ENCODE measurements at places on chromosomes 16 and 17.

DNA sequence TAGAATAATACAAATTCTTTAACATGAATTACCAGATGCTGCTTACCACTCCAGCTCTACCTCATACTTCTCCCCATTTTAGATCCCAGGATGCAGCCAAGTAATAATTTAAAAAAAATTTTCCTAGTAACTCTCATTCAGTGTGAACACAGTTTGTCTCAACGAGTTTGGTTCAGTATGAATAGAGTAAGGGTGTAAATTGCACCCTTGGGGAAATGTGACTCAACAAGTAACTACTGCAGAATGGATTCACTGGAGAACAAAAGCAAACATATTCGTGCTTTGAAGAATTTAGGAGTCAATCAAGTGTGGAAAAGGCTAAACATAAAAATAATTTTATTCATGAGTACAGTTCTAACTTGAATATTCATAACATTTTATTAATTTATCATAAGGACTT lies 23.0 kb downstream of the KCNJ16 start:
- DNase-seq: no peak

DNA sequence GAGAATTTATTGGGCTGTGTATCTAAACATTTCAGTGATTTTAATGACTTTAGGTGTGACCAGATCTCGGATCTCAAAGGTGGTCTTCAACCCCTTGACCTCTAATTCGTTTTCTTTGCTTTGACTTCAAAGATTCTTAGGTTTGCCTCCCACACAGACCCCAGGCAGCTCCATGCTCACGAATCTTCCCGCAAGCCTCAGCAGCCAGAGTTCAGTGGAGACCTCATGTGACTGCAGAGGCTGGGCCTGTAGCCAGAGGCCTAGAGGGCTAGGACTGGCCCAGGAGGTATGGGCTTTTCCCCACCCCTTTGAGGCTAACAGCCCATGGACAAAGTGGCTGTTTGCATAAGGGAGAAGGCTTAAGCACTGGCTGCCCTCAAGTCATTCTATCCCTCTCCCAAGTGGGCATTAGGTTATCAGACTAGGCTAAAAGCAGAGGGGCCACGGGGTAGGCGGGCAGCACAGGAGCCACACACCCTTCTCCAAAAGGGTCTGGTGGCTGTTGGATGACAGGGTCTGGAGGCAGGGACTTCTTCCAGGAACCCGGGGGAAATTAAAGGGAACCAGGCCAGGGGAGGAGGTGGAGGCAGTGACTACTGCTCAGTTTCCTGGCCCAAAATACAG lies 3.0 kb downstream of the HIRIP3 start:
- DNase-seq: no peak

DNA sequence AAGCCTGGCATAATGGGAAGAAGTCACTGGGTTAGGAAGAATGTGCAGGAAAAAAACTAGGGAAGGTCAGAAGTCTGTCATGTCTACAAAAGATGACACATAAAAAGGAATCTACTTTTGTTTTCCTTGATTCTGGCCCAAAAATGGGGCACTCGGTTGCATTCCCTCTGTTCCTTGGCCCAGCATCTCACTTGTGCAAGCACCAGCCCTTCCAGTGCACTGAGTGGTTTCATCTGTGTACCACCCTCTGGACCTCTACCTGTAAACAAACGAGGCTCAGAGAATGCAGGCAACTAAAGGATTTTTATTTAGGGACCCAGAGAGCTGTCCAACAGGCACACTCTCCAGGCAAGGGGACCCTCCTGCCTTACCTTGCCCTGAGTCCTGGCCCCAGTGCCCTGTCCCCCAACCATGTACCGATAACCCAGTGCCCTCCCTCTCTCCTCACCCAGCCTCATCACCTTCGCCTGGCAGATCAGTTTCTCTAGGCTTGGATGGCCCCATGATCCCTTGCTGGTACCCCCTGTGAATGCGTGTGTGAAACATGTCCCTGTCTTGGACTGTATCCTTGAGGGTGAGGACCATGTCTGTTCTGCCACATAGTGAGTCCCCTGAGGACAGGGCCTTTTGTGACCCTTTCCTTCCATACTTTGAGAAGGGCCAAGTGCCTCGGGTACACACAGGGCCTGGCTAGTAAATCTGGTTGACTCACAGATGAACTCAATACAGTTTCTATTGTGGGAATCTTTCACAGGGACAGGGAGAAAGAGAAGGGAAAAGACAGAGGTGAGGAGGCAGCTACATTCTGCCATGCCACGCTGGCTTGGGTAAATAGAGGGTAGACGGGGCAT lies 13.3 kb downstream of the NXPH3 start:
- no peak for DNase-seq

GRCh38 chr16:77298418-77299360 lies 99.5 kb downstream of the SYCE1L start:
- no peak for DNase-seq

DNA sequence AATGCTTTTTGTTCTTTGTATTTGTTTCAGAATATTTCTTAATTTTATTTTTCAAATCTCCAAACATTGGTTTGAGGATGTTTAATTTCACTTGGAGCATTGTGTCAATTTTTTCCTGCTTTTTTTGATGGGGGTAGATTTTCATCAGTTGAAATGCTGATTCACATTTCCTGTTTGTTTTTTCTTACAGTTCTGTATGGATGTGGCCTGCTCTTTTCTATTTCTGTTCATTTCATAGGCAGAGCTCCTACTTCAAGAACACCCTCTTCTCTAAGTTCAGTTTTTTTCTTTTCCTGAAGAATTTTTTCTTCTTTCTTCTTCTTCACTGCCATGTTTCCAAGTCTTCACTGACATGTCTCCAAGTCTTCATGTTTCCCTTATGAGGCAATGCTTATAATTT lies 8.8 kb downstream of the MBTD1 start:
- DNase-seq: no peak

Measured in hematopoietic multipotent progenitor cell (in vitro differentiated cells).